ENCODE measurements at places on chromosomes 1 and 21. TPM values are rescaled to one million over a fixed set of nuclear protein-coding genes. Genes with fewer than 3 reads are reported as not detected.

The PRRX1 gene
- not detected for total RNA-seq

The CDC7 gene
- 22.8 TPM for total RNA-seq

The IL12RB2 gene
- 14.5 TPM for total RNA-seq

The GPX7 gene
- 13.9 TPM for total RNA-seq

The KANK4 gene
- not detected for total RNA-seq

GRCh38 chr1:156140879-156141707 lies 12.3 kb upstream of the SEMA4A start:
- no peaks in the 10 kb centered on the region for H3K36me3 ChIP-seq
- no peak overlapping the region for H3K4me3 ChIP-seq
- peaks cover 5% of the 10 kb centered on the region for H3K4me1 ChIP-seq
- no peak overlapping the region for H3K27ac ChIP-seq
- H3K27me3 ChIP-seq = peaks cover 2% of the 10 kb centered on the region

GRCh38 chr21:43644609-43645008 lies 14.7 kb downstream of the HSF2BP start:
- no peak overlapping the region for H3K4me3 ChIP-seq
- DNase-seq = no peak
- H3K36me3 ChIP-seq = no peaks in the 10 kb centered on the region
- no peak overlapping the region for H3K27ac ChIP-seq

DNA sequence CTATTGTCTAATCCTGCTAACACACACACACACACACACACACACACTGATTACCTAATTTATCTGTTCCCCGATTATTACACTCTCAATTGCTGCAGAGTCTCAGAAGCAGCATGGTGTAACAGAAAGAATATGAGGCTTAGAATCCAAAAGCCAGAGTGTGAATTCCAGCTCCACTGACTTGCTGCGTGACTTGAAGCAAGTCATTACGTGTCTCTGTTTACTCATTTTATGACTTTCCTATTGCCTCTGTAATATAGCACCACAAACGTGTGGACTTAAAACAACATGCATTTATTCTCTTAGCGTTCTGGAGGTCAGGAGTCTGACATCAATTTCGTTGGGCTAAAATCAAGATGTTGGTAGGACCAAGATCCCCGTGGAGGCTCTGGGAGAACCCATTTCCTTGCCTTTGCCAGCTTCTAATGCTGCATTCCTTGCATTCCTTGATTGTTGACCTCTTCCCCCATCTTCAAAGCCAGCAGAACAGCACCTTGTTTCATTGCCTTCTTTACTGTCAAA lies 55.9 kb upstream of the ATP5PO start:
- H3K27me3 ChIP-seq = no peaks in the 10 kb centered on the region
- peaks cover 50% of the 10 kb centered on the region for H3K36me3 ChIP-seq
- H3K27ac ChIP-seq = no peak overlapping the region

GRCh38 chr1:62144238-62144831 lies 50.3 kb upstream of the L1TD1 start:
- no peak overlapping the region for H3K4me3 ChIP-seq
- no peaks in the 10 kb centered on the region for H3K27me3 ChIP-seq
- peaks cover 3% of the 10 kb centered on the region for H3K4me1 ChIP-seq
- no peaks in the 10 kb centered on the region for H3K36me3 ChIP-seq
- no peak for DNase-seq

GRCh38 chr1:174580801-174581200 lies 133.0 kb downstream of the GPR52 start:
- H3K27ac ChIP-seq = no peak overlapping the region
- no peaks in the 10 kb centered on the region for H3K4me1 ChIP-seq
- H3K4me3 ChIP-seq = no peak overlapping the region
- H3K27me3 ChIP-seq = no peaks in the 10 kb centered on the region

GRCh38 chr1:160365325-160365724 lies 1.5 kb upstream of the NHLH1 start:
- no peak overlapping the region for H3K27ac ChIP-seq
- H3K36me3 ChIP-seq = no peaks in the 10 kb centered on the region
- peaks cover 14% of the 10 kb centered on the region for H3K4me1 ChIP-seq
- no peak overlapping the region for H3K4me3 ChIP-seq

GRCh38 chr1:42312576-42313212 lies 22.3 kb downstream of the FOXJ3 start:
- no peaks in the 10 kb centered on the region for H3K27me3 ChIP-seq
- peaks cover 37% of the 10 kb centered on the region for H3K4me1 ChIP-seq
- DNase-seq = no peak
- no peak overlapping the region for H3K27ac ChIP-seq
- peaks cover 21% of the 10 kb centered on the region for H3K36me3 ChIP-seq

- no peak overlapping the region for H3K27ac ChIP-seq
- H3K4me1 ChIP-seq = no peaks in the 10 kb centered on the region
- no peak for DNase-seq
- peaks cover 19% of the 10 kb centered on the region for H3K27me3 ChIP-seq
Observed at GRCh38 chr1:114620419-114620818, 39.0 kb upstream of the BCAS2 start.

DNA sequence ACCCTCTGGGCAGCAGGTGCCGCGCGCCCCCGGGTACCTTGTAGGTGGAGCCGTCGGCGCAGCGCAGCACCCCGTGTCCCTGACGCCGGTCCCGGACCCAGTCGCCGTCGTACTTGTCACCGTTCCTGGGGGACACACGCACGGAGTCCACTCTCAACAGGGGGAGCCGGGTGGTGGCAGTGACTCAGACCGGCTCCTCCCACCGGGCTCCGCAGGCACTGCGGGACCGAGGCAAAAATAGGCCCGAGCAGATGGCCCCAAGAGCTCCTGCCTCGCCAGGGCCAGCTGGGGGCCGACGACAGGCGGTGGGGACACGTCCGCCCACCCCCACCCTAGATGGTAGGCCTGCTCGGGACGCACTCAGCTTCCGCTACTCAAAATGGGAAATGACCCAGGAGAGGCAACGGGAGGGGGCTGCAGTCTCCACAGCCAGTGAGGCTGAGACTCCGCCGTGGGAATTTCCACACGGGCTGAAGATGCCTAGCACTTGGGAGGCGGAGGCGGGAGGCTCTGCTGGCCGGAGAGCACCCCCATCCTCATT lies 6.3 kb downstream of the MORN1 start:
- peak; percentile 26 for DNase-seq
- no peak overlapping the region for H3K27ac ChIP-seq

DNA sequence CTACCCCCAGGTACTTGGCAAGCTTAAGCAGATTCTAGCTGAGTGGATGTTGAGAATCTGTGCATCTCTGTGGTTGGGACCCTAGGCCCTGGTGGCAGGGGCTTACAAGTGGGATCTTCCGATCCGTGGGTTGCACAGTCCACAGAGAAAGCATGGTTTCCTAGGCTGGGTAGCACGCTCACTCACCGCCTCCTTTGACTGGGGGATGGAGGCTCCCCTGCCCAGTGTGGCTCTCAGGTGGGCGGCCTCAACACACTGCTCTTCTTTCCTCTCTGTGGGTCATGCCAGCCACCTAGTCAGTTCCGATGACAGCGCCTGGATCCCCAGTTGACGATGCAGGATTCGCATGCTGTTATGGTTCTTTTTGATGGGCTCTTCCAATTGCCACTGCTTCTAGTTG lies 639.5 kb upstream of the ADAMTS5 start:
- H3K27ac ChIP-seq = peak overlapping the region; percentile 12
- no peaks in the 10 kb centered on the region for H3K36me3 ChIP-seq
- no peak overlapping the region for H3K4me3 ChIP-seq
- no peaks in the 10 kb centered on the region for H3K4me1 ChIP-seq
- no peak for DNase-seq

- H3K27ac ChIP-seq = no peak overlapping the region
Observed at GRCh38 chr1:107594536-107594935, 370.4 kb downstream of the VAV3 start.

DNA sequence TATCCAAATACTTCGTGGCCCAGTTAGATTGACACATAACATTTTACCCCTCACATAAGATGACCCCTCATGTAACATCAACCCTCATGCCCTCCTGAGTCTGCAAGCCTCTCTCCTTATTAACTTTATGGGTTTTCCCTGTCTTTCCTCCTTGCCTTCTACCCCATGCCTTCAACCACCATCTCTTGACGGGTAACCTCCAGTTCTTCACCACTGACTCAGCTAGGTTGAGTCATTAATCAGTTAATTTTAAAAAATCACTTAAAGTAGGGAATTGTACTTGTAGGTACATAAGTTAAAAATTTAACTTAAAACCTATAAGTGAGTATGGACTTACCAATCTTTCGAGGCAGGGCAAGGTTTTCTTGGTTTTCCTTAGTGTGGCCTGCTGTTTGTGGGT lies 330.7 kb downstream of the CAMTA1 start:
- no peak for DNase-seq
- no peaks in the 10 kb centered on the region for H3K36me3 ChIP-seq
- H3K4me1 ChIP-seq = no peaks in the 10 kb centered on the region

- peaks cover 9% of the 10 kb centered on the region for H3K27me3 ChIP-seq
- H3K4me3 ChIP-seq = no peak overlapping the region
- no peaks in the 10 kb centered on the region for H3K36me3 ChIP-seq
- no peaks in the 10 kb centered on the region for H3K4me1 ChIP-seq
- DNase-seq = no peak
Observed at GRCh38 chr1:209956116-209956515, 18.1 kb downstream of the SYT14 start.

DNA sequence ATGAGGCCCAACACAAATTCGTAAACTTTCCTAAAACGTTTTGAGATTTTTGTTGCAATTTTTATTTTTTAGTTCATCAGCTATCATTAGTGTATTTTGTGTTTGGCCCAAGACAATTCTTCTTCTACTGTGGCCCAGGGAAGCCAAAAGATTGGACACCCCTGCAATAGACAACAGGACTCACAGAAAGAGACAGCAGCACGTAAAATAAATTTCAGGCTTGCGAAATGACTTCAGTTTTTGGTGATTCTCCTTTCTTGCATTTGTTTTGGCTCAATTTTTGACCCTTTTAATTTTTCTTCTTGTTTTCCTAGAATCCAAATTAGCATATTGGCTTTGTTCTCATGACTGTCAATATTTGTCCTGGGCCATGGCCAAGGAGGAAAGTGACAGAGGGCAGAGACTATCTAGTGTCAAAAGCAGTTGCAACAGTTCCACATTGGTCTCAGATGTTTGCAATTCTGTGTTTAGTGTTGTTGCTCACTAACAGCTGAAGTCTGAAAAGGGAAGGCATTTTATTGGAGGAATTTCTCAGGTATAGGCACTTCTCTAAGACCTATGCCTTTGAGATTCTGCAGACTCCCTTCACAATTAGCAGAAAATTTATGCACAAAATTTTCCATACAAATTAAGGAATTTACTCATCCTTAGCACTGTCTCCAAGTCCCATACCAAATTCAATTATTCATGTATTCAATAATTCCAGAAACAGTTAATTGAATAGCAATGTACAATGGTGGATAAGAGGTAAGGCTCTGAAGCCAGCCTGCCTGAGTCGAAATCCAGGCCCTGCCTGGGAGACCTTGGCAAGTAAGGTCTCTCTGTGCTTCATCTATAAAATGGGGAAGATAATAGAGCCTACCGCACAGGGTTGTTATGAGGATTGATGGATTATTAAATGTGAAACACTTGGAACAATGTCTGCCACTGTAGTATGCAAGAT lies 160.9 kb upstream of the IVNS1ABP start:
- no peak overlapping the region for H3K27ac ChIP-seq
- peaks cover 10% of the 10 kb centered on the region for H3K4me1 ChIP-seq
- no peak for DNase-seq
- no peaks in the 10 kb centered on the region for H3K27me3 ChIP-seq

- H3K27me3 ChIP-seq = no peaks in the 10 kb centered on the region
- H3K36me3 ChIP-seq = peaks cover 4% of the 10 kb centered on the region
- DNase-seq = no peak
- no peak overlapping the region for H3K4me3 ChIP-seq
Observed at GRCh38 chr21:29407571-29407970, 108.8 kb downstream of the BACH1 start.

- H3K4me3 ChIP-seq = no peak overlapping the region
- no peak overlapping the region for H3K27ac ChIP-seq
- DNase-seq = no peak
- no peaks in the 10 kb centered on the region for H3K36me3 ChIP-seq
- H3K27me3 ChIP-seq = peaks cover 8% of the 10 kb centered on the region
Observed at GRCh38 chr1:182170891-182171461, 109.5 kb upstream of the ZNF648 start.

- H3K27ac ChIP-seq = no peak overlapping the region
- no peak for DNase-seq
- no peak overlapping the region for H3K4me3 ChIP-seq
- H3K4me1 ChIP-seq = no peaks in the 10 kb centered on the region
- H3K36me3 ChIP-seq = no peaks in the 10 kb centered on the region
Observed at GRCh38 chr1:50275566-50275965, 147.7 kb downstream of the DMRTA2 start.

- DNase-seq = no peak
- H3K36me3 ChIP-seq = peaks cover 19% of the 10 kb centered on the region
- no peaks in the 10 kb centered on the region for H3K27me3 ChIP-seq
- H3K27ac ChIP-seq = no peak overlapping the region
- peaks cover 5% of the 10 kb centered on the region for H3K4me1 ChIP-seq
Observed at GRCh38 chr21:46347203-46347550, 23.2 kb downstream of the PCNT start.

DNA sequence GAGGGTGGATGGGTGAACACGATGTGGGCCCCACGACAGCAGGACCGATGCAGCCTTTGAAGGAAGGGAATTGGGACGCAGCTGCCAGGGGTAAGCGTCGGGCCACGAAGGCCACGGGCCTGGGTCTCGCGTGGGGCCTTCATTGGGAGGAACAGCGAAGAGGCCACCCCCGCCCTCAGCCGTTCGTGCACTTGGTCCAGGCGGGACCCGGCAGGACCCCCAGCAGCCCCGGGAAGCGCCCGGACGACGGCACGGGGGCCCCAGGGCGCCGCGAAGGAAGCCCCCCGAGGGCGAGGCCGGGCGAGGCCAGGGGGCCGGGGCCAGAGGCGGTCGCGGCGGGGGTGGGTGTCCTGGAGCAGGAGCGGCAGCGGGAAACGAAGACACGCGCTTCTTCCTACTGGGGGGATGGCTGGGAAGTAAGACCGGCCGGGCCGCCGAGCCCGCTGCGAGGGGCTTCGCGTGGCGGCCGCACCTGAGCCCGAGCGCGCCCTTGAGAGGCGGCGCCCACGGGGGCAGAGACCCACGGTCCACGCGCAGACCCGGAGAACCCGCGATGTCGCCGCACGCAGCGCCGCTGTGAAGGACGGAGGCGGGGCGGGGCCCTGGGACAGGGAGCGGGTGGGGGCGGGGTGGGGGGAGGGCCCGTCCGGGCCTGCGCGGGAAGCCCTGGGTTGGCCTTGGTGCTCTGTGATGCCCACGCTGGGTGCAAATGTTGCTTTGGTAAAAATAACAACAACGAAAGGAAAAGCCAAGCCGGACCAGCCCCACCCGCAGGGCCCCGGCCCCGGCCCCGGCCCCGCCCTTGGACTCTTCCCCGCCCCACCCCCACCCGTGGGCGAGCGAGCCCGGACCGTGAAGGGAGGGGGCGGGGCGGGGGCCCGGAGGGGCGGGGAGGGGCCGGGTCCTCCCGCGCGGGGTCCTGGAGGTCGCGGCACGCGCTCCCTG lies 56.0 kb upstream of the ADARB1 start:
- H3K4me1 ChIP-seq = peaks cover 4% of the 10 kb centered on the region
- peaks cover 34% of the 10 kb centered on the region for H3K27me3 ChIP-seq
- H3K27ac ChIP-seq = no peak overlapping the region
- H3K4me3 ChIP-seq = peak overlapping the region; percentile 55

DNA sequence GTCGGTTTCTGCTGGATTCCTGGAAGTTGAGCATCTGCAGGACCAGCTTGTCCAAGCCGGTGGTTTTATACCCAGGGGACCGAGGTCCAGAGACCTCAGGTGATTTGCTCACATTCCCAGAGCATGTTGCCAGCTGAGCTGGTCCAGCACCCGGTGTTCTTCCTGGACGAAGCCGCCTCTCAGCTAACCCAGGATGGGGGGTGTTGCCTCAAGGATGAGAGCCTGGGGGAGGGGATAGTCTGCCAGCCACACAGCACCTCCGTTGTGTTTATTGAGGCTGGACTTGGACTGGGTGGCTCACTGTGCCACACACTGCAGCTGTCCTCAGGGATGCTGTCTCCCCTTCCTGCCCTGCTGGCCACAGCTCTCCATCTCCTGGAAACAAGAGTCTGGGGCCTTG lies 1.5 kb downstream of the TMEM201 start:
- peaks cover 2% of the 10 kb centered on the region for H3K36me3 ChIP-seq
- H3K27ac ChIP-seq = no peak overlapping the region
- DNase-seq = no peak
- H3K27me3 ChIP-seq = no peaks in the 10 kb centered on the region
